ENCODE measurements at places on chromosomes 1 and 21.

- DNase-seq: no peak
These were observed 9.1 kb downstream of the PLOD1 start for GRCh38 chr1:11943619-11944018.

- DNase-seq: no peak
These were observed 34.8 kb downstream of the PDC start for GRCh38 chr1:186426118-186426517.

DNA sequence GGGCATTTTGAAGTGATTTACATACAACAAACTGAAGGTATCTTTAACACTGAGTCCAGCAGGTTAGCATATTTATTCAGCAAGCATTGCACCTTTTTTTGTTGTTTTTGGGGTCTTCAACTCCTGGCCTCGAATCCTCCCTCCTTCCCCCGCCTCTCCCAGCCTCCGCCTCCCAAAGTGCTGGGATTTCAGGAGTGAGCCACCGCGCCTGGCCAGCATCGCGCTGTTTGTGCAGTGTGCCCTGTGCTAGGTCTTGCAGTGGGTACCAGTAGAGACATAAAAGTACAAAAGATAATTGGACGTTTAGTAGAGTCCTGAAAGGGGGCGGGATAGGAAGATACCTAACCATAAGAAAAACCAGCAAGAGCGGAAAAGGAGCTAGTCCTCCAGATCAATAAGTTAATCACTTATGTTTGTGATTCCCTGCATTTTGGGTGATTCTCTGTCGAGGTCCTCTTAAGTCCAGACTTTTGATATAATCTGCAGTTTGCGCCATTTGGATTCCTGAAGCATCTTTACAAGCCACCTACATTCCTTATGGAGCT lies 111.8 kb downstream of the OSBPL9 start:
- no peak for DNase-seq

DNA sequence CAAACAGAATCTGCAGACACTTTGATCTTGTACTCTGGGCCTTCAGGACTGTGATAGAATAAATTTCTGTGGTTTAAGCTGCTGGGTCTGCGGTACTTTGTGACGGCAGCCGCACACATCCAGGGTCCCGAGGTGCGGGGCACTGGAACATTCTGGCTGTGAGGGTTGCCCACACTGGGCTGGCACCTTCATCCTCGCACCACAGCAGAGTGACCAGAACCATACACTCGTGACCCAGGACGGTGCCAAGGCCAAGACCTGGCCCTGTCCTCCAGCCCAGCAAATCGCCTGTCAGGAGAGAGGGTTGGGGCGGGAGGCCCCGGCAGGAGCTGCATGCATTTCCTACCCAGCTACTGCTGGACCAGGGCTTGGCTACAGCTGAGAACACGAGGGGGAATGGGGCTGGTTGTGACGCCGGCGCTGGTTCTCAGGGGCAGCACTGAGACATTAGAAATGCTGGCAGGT lies 2.6 kb upstream of the FTCD start:
- no peak for DNase-seq

- DNase-seq: no peak
These were observed 1.9 kb downstream of the CADM3 start for GRCh38 chr1:159173320-159173719.
